ENCODE measurements at places on chromosomes 3 and 15.

DNA sequence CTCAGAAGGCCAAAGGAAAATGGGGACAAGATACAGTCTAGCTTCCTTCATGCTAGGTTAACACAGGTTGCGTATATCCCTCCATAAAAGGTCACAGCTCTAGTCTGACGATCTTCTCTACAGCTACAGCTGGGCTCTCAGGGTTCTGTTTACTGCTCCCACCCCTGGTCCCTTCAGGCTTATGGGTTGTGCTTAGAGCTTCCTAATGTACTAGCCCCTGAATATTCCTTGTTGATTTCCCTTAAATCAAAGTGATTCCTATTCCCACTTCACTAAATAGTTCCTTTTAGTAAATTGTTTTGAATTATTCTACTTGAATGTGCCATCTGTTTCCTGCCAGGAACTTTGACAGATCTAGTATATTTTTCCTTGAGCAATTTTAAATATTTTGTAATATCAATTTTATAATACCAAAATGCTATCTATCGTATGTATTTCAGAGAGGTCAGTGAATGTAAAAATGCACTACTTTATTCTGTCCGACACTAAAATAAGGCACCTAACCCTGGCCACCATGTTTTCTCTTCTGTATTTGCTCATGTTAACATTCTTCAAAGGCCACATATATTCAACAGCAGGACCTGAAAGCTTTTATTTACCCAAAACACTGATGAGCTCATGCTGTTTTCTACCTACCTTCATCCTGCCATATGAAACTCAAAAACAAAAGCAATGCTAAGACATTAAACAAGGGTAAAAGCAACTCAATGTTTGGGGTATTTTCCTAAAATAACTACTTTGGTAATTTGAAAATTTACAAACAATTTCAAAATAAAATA, 92.8 kb upstream of the TGFBR2 start:
- no peak for DNase-seq

GRCh38 chr3:31522152-31522551, 10.6 kb upstream of the STT3B start:
- DNase-seq: no peak

- peak; percentile 44 for DNase-seq
Observed at GRCh38 chr3:189270248-189270832, 98.6 kb downstream of the TPRG1 start.

GRCh38 chr3:120143676-120144075, 49.4 kb upstream of the GSK3B start:
- DNase-seq: no peak

DNA sequence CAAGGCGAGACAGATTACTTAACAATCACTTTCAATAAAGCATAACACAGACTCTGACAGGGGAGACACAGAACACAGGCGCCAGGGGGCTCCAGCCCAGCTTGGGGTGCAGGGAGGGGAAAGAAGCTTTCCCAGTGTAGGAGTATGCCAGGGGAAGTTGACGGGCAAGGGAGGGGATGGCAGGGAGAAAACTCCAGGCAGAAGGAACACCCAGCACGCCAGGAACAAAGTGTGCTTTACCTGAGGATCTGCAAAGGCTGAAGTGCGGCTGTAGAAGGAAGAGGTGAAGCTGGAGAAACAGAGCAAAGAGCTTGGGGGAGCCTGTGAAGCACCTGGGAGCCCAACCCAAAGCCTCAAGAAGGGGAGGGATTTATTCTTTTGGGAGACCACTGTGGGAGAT, 12.1 kb downstream of the RGMA start:
- no peak for DNase-seq

DNA sequence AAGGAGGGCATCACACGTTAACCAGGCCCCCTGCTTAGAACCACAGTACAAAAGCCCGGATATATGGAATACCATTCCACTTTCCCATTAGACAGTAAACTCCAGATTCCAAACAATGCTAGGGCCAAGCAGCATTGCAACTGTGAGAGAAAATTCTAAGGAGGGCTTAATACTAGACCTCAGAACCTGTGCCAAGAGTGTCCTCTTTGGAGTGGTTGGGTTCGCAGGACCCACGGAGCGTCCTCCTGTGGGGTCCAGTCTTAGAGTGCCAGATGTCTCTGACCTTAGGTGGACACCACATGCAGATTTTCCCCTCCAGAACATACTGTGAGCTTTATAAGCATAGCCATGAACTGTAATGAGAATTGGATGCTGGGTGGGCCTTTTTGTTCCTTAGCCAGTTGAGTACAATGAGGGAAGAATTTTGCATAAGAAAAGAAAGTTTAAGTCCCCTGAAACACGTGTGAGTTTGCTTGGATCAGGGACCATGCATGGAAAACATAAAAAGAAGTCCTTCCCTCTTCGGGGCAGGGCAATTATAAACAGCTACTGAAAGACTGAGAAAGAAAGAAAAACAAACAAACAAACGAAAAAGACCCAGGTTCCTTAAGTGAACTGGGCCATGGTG, 325.7 kb downstream of the NEK10 start:
- DNase-seq: no peak

DNA sequence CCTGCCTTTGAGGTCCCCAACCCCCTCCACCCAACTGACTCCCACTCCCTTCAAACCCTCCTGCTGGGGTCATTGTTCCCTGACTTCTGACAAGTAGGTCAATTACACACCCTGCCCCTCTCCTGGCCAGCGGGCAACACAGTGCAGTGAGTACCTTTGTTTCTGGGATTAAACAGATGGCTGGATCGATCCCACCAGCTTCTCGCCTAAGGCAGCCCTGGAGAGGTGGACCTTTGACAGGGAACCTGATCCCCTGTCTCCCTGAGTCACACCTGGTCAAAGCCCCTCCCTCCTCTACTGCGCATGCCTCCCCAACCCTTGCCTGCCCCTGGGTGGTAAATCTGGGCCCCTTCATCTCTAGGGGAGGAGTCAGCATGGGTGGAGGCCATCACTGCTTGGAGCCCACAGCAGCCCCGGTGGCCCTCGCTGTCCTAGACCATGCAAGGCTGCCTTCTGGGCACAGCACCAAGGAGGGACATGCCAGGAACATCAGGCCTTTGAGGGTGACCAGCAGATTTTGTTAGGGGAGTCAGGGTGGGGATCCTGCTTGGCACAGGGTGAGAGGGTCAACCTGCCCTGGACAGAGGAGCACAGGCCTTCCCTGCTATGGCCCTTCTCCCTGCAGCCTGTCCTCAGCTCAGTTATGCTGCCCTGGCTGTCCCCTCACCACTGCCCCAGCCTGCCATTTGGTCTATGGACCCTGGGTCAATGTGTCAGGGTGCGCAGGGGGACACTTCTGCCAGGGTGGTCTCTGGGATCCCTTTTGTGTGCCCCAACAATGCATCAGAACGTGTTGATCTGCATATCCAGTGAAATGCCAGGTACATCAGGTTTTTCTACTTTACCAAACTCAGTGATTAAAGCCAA, 9.8 kb upstream of the PRR23E start:
- DNase-seq: no peak

DNA sequence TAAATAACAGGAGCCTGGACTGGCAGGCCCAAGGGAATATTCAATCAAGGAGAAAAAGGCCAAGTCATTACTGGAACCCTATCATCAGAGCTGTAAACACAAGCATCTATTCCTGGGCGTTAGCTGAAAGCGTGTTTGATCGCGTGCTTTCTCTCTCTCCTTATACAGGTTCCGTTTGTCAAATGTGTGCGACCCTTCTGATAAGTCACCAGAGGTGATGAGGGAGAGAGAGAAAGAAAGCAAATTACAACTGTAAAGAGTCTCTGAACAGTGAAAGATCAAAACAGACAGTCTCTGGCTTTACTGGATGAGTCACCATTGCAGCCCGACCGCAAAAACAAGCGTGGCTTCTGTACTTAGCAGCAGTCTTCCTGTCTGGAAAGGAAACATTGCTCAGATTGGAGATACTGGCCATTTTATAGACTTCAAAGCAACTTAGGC, 39.5 kb upstream of the TPRG1 start:
- DNase-seq: no peak

DNA sequence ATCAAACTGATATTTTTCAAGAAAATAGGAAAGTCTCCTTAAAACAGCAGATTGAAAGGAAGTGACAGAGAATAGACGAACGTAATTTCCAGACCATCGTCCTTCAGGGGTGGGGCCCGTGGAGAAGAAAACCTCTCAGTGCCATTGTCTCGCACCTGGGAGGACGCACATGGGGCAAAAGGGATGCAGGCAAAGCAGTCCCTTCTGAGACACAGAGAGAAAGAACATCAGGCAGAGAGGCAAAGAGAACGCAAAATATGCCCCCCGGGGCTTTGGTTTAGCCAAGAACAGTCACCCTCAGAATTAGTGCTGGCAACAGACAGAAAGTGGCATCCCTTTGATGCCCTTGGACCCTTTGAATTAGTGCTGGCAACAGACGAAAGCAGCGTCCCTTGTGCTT, 37.0 kb downstream of the MUC20 start:
- DNase-seq: no peak

- DNase-seq: no peak
Observed at GRCh38 chr15:44910981-44911625, 45.4 kb upstream of the TERB2 start.

- no peak for DNase-seq
Observed at GRCh38 chr15:64623347-64623996, 151.9 kb downstream of the RBPMS2 start.

DNA sequence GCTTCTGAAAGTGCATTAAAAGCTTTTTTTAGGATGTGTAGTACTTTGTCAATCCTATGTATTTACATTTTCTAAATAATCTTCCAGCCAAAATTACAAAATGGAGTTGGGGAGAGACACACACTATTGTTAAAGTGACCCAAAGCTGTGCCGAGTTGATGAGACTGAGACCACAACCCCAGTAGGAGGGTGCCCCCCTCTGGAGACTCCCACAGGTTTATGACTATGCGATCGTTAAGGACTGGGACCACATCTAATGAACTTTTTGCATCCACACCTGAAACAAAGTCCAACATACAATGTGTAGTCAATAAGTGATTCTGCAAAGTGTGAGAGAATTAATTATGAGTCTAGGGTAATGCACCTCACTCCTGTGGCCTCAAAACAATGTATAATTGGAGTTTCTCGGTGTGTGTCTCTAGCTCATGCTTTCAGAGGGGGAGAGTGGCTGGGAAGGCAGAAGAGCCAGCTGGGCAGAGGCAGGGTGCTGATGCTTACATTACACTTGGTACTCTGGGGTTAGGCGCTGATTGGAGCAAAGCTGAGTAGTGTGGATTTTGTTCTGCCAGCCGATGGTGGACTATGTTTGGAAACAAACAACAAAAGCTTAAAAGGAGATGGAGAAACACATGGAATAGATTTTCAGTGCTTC, 102.8 kb downstream of the KCNH8 start:
- no peak for DNase-seq

- DNase-seq: no peak
Observed at GRCh38 chr15:93129702-93130488, 40.9 kb upstream of the RGMA start.

DNA sequence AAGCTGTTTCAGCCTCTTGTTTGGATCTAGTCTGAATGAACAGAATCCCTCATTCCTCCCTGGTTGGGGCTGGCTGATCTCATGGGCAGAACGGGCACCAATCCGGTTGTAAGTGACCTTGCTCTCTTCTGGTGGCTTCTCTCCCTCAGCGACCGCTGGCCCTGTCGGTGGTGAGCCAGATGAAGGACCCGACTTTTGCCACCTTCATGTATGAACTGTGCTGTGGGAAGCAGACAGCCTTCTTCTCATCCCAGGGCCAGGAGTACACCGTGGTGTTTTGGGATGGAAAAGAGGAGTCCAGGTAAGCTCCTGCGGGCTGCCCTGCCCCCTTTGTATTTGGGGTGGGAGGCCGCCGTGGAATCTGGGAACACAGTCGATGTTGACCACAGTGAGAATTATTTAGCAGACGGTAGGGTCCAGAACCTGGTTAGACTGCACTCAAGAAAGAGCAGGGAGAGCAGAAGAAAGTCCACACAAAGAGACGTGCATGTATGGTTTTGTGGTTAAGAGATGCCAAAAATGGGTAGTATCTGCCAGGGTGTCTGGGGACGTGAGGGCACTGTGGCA, 138.8 kb downstream of the LRRK1 start:
- DNase-seq: no peak

DNA sequence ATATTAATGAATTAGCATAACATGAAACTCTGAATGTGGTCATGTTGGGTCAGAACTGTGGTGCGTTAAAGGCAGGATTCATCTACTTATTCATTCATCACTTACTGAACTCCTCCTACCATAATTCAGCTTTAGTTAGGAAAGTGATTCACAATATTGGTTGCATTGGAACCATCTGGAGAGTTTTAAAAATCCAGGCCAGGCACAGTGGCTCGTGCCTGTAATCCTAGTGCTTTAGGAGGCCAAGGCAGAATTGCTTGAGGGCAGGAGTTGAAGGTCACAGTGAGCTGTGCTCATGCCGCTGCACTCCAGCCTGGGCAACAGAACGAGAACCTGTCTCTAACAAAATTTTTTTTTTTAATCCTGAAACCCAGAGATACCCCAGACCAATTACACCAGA, 44.2 kb upstream of the ATG7 start:
- no peak for DNase-seq

DNA sequence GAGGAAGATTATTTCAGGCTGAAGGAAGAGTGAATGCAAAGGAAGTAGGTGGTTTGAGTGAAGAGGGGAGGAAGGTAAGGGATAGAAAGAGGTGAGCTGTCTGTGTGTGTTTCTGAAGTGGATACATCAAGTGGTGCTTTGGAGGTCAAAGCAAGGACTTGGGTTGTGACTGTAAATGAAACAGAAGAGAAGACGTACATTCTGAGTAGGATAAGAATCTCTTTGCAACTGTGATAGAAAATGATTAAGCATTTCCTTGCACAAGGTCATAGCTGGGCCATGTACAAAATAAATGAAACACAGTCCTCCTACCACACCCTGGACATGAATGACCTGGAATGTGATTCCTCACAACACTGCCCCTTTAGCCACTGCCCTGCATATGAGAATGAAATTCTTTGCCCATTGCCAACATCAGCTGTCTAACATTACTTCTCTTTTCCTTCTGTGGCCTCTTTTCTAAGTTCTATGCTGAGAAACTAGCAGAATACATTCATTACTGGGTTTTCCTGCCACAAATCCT, 28.3 kb upstream of the MINDY4B start:
- DNase-seq: no peak

- DNase-seq: no peak
Observed at GRCh38 chr3:191523148-191523547, 62.2 kb downstream of the PYDC2 start.

GRCh38 chr3:57048052-57048671, 12.3 kb upstream of the SPATA12 start:
- DNase-seq: peak; percentile 7

GRCh38 chr3:25588441-25589103, 76.1 kb downstream of the TOP2B start:
- DNase-seq: no peak

- DNase-seq: no peak
Observed at GRCh38 chr3:170785454-170785853, 84.5 kb downstream of the RPL22L1 start.

DNA sequence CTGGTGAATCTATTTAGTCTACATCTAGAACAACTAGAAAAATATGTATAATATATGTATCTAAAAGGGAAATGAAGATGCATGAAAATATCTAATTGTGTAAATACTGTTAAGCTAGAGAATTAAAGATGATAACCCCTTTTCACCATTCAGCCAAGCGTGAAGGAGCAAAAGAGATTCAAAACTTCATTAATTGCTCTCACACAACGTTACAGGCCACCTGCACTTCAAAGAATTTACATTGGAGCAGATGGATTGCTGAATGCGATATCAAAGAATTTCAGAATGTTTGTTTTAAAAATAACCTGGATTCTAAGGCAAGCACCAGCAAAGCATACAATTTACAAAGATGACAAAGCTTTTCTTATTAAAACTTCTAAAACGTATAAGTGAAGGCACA, 243.2 kb downstream of the ROBO2 start:
- no peak for DNase-seq

GRCh38 chr3:124131580-124131979, 139.7 kb upstream of the ROPN1 start:
- peak; percentile 53 for DNase-seq

Measured in NCI-H446 treated with DMSO at 0.1 percent for 48 hours (cell line).